ENCODE measurements at places on chromosomes 1 and 21.

- DNase-seq = peak; percentile 39
- peaks cover 24% of the 10 kb centered on the region for H3K4me1 ChIP-seq
- H3K4me3 ChIP-seq = no peak overlapping the region
- H3K36me3 ChIP-seq = no peaks in the 10 kb centered on the region
- peaks cover 36% of the 10 kb centered on the region for H3K27me3 ChIP-seq
- H3K27ac ChIP-seq = no peak overlapping the region
These were observed 29.8 kb upstream of the NFIA start for GRCh38 chr1:61052395-61053225.

GRCh38 chr21:45943630-45944540 is 37.7 kb upstream of the COL6A1 start:
- H3K36me3 ChIP-seq = no peaks in the 10 kb centered on the region
- DNase-seq = no peak
- no peak overlapping the region for H3K27ac ChIP-seq
- no peak overlapping the region for H3K4me3 ChIP-seq
- H3K4me1 ChIP-seq = no peaks in the 10 kb centered on the region
- H3K27me3 ChIP-seq = no peaks in the 10 kb centered on the region

DNA sequence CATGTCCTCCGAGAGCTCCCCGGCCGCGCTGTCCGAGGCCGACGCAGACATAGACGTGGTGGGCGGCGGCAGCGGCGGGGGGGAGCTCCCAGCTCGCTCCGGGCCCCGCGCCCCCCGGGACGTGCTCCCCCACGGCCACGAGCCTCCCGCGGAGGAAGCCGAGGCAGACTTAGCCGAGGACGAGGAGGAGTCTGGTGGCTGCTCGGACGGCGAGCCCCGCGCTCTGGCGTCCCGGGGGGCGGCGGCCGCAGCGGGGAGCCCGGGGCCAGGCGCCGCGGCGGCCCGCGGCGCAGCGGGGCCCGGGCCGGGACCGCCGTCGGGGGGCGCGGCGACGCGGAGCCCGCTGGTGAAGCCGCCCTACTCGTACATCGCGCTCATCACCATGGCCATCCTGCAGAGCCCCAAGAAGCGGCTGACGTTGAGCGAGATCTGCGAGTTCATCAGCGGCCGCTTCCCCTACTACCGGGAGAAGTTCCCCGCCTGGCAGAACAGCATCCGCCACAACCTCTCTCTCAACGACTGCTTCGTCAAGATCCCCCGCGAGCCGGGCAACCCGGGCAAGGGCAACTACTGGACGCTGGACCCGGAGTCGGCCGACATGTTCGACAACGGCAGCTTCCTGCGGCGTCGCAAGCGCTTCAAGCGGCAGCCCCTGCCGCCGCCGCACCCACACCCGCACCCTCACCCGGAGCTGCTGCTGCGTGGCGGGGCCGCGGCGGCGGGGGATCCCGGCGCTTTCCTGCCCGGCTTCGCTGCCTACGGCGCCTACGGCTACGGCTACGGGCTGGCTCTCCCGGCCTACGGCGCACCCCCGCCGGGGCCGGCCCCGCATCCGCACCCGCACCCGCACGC is 547 bp downstream of the FOXD2 start:
- H3K27ac ChIP-seq = no peak overlapping the region
- H3K4me1 ChIP-seq = peaks cover 10% of the 10 kb centered on the region
- DNase-seq = no peak
- peaks cover 85% of the 10 kb centered on the region for H3K27me3 ChIP-seq
- no peaks in the 10 kb centered on the region for H3K36me3 ChIP-seq

DNA sequence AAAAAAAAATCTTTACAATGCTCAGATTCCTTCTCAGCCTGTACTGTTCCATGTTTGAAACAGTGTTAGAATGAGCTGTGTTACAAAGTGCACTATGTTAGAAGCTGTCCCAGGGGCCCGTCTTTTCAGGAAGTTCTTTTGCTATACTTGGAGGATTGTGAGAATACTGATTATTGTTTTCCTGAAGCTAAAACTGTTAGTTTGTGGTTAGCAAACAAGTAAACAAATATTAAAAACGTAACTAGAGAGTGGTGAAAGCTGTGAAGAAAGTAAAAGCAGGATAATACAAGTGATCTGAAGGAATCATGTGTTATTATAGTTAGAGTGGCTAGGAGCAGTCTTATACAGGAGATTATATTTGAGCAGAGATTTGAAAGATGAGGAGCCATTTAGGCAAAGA is 35.6 kb downstream of the CAMSAP2 start:
- peaks cover 7% of the 10 kb centered on the region for H3K36me3 ChIP-seq
- peak overlapping the region; percentile 22 for H3K27ac ChIP-seq
- no peaks in the 10 kb centered on the region for H3K27me3 ChIP-seq
- H3K4me1 ChIP-seq = no peaks in the 10 kb centered on the region

DNA sequence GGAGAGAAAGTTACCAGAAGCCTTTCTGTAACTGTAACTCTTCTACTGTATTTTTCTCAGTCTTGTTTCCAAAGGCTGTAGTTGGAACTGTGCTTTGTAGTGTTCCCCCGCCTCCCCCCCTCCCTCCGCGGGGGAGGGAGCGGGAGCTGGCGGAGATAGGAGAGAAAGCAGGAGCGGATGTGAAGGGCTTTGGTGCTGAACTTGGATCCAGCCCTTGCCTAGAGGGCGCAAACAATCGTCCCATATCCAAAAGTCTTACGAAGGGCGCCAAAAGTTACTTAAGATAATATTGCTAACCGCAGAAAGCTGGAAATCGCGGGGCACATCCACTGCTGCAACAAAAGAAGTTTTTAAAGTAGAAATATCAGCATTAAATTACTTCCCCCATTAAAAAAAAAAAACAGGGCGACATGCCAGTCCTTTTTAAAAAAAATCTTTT is 2.4 kb upstream of the NFIA start:
- no peaks in the 10 kb centered on the region for H3K36me3 ChIP-seq
- DNase-seq = peak; percentile 82
- H3K27me3 ChIP-seq = no peaks in the 10 kb centered on the region
- H3K27ac ChIP-seq = peak overlapping the region; percentile 60
- peaks cover 27% of the 10 kb centered on the region for H3K4me1 ChIP-seq
- H3K4me3 ChIP-seq = peak overlapping the region; percentile 12

DNA sequence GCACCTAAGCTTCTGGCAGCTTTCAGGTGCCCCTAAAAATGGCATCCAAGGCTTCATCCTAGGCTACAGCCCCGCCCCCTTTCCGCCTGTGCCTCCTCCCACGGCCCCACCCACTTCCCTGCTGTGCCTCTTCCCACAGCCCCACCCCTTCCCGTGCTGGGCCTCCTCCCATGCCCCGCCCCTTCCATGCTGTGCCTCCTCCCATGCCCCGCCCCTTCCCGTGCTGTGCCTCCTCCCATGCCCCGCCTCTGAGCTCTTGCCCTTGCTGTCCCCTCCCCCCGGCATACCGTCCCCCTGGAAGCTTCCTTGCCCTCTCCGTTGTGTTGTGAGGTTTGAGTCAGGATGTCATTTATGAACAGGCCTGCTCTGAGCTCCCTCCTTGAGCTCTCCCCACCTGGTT is 228.5 kb upstream of the AJAP1 start:
- no peak overlapping the region for H3K27ac ChIP-seq
- DNase-seq = no peak
- H3K4me3 ChIP-seq = no peak overlapping the region
- no peaks in the 10 kb centered on the region for H3K4me1 ChIP-seq
- H3K27me3 ChIP-seq = no peaks in the 10 kb centered on the region

- no peak overlapping the region for H3K4me3 ChIP-seq
- H3K36me3 ChIP-seq = peaks cover 39% of the 10 kb centered on the region
- H3K4me1 ChIP-seq = peaks cover 7% of the 10 kb centered on the region
- no peak overlapping the region for H3K27ac ChIP-seq
- H3K27me3 ChIP-seq = no peaks in the 10 kb centered on the region
These were observed 6.2 kb downstream of the ITPKB start for GRCh38 chr1:226732856-226733291.

GRCh38 chr1:39282537-39283216 is 78.2 kb downstream of the MACF1 start:
- DNase-seq = peak; percentile 66
- H3K36me3 ChIP-seq = peaks cover 35% of the 10 kb centered on the region
- no peak overlapping the region for H3K4me3 ChIP-seq

DNA sequence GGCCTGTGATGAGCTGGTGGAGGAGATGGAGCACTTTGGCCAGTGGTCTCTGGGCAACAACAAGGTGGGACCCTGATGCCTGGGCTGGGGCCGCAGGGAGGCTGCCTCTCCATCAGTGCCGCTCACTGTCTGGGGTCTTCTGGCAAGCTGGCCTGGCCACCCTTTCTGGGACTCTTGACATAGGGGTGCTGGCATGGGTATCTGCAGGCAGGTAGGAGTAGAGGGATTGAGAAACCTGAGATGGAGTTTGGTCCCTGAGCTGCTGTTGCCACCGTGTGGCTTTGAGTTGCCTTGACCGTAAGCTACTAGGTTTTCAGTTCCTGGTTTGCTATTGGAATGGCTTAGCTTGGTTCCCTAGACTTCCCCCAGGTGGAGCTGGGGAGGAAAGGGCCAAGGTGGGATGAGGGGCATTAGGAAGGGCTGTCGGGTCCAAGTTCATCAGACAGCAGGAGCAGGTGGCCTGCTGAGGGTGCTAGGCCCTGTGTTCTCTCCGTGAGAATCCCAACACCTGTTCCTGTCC is 13.2 kb upstream of the MFN2 start:
- H3K27me3 ChIP-seq = no peaks in the 10 kb centered on the region
- no peak overlapping the region for H3K4me3 ChIP-seq
- H3K4me1 ChIP-seq = no peaks in the 10 kb centered on the region
- no peak overlapping the region for H3K27ac ChIP-seq

GRCh38 chr1:152347116-152347728 is 12.6 kb downstream of the FLG2 start:
- no peak overlapping the region for H3K27ac ChIP-seq
- no peak overlapping the region for H3K4me3 ChIP-seq
- no peaks in the 10 kb centered on the region for H3K27me3 ChIP-seq
- DNase-seq = peak; percentile 27
- no peaks in the 10 kb centered on the region for H3K36me3 ChIP-seq
- H3K4me1 ChIP-seq = no peaks in the 10 kb centered on the region

- peak overlapping the region; percentile 94 for H3K27ac ChIP-seq
- no peaks in the 10 kb centered on the region for H3K36me3 ChIP-seq
- peak; percentile 43 for DNase-seq
- no peak overlapping the region for H3K4me3 ChIP-seq
- no peaks in the 10 kb centered on the region for H3K27me3 ChIP-seq
- H3K4me1 ChIP-seq = peaks cover 81% of the 10 kb centered on the region
These were observed 142.9 kb downstream of the DHRS3 start for GRCh38 chr1:12475101-12475500.

- H3K4me1 ChIP-seq = peaks cover 34% of the 10 kb centered on the region
- no peak overlapping the region for H3K27ac ChIP-seq
- peak; percentile 31 for DNase-seq
- peaks cover 28% of the 10 kb centered on the region for H3K36me3 ChIP-seq
- no peaks in the 10 kb centered on the region for H3K27me3 ChIP-seq
These were observed 5.8 kb downstream of the JMJD4 start for GRCh38 chr1:227729144-227729880.

GRCh38 chr1:2360588-2361364 is 30.6 kb downstream of the MORN1 start:
- DNase-seq = no peak
- H3K27me3 ChIP-seq = no peaks in the 10 kb centered on the region
- no peaks in the 10 kb centered on the region for H3K4me1 ChIP-seq
- no peak overlapping the region for H3K27ac ChIP-seq
- H3K36me3 ChIP-seq = no peaks in the 10 kb centered on the region
- no peak overlapping the region for H3K4me3 ChIP-seq

DNA sequence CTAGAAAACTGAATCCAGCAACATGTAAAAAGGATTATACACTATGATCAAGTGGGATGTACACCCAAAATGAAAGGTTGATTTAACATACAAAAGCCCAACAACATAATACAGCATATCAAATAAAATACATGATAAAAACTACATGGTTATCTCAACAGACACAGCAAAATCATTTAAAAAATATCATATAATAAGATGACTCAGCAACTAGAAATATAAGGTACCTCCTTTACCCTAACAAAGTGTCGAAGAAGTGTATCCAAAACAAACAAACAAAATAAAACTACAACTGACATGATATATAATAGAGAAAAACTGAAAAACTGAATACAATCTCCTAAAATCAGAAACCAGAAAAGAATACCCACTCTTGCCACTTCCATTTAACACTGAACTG is 969.1 kb downstream of the AMY1C start:
- no peak overlapping the region for H3K4me3 ChIP-seq
- H3K36me3 ChIP-seq = no peaks in the 10 kb centered on the region
- no peaks in the 10 kb centered on the region for H3K4me1 ChIP-seq
- no peaks in the 10 kb centered on the region for H3K27me3 ChIP-seq
- DNase-seq = no peak

GRCh38 chr1:234469376-234469775 is 9.6 kb downstream of the TARBP1 start:
- H3K27ac ChIP-seq = no peak overlapping the region
- H3K36me3 ChIP-seq = peaks cover 26% of the 10 kb centered on the region
- no peaks in the 10 kb centered on the region for H3K27me3 ChIP-seq
- DNase-seq = no peak

GRCh38 chr1:77467741-77468140 is 185.9 kb downstream of the AK5 start:
- DNase-seq = peak; percentile 18
- no peaks in the 10 kb centered on the region for H3K36me3 ChIP-seq
- peak overlapping the region; percentile 66 for H3K27ac ChIP-seq
- no peaks in the 10 kb centered on the region for H3K27me3 ChIP-seq
- no peak overlapping the region for H3K4me3 ChIP-seq
- H3K4me1 ChIP-seq = peaks cover 10% of the 10 kb centered on the region

DNA sequence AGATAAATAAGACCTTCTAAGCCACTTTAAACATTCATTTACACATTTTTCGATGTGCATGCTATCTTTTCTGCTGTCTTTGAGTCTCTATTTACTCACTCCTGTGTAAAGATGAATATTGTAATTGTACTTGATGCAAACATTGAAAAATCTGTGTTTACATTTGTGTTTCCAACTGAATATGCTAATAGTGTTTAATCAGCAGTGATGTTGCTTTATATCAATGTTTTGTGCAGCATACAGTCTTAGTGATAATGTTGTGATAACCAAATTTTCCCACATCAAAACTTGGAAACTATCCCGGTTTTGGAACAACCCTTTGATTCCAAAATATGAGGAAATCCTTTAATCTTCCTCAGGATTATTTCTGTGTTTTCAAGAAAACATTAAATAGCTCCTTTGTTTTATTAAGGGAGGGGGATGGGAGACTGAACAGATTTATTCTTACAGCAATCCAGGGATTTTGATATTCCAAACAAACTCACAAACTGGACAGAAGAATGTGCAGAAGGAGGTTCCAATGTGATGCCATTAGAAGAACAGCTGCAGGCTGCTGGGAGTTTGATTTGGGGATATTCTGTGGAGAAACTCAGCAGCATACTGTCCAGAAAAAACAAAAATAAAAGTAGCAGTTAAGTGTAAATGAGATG is 248.0 kb downstream of the S1PR1 start:
- H3K27me3 ChIP-seq = no peaks in the 10 kb centered on the region
- no peaks in the 10 kb centered on the region for H3K36me3 ChIP-seq
- H3K4me1 ChIP-seq = no peaks in the 10 kb centered on the region
- DNase-seq = peak; percentile 22

DNA sequence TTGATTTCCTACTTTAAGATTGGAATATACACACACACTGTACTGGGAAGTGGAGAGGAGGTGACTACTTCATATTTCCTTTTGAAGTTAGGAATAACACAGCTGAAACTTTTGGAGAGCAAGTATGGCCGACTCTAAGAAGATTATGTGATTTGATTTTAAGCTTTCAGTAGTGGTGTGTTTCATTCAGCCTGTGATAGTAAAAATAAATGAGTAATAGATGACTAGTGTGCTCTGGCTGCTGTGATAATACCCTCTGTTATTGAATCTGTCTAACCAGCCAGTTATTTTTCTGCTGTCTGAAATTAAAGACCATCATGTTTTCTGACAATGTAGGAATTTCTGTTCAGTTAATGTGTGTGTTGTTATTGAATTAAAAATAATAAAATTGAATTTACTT is 48.3 kb downstream of the CTTNBP2NL start:
- H3K27ac ChIP-seq = no peak overlapping the region
- no peaks in the 10 kb centered on the region for H3K4me1 ChIP-seq
- peaks cover 17% of the 10 kb centered on the region for H3K36me3 ChIP-seq
- no peak for DNase-seq
- H3K4me3 ChIP-seq = no peak overlapping the region
